Natural killer cell treated with Interleukin-12 subunit alpha and Interleukin-12 subunit beta and Interleukin-15 and Interleukin-18, amount 100 ng/mL, for 72 hours (primary cell): ENCODE measurements at places on chromosomes 1 and 21. TPM values are rescaled to one million over a fixed set of nuclear protein-coding genes. Genes with fewer than 3 reads are reported as not detected.
A peak's percentile ranks its signal among the peaks of the same experiment; 100 is the strongest.

DNA sequence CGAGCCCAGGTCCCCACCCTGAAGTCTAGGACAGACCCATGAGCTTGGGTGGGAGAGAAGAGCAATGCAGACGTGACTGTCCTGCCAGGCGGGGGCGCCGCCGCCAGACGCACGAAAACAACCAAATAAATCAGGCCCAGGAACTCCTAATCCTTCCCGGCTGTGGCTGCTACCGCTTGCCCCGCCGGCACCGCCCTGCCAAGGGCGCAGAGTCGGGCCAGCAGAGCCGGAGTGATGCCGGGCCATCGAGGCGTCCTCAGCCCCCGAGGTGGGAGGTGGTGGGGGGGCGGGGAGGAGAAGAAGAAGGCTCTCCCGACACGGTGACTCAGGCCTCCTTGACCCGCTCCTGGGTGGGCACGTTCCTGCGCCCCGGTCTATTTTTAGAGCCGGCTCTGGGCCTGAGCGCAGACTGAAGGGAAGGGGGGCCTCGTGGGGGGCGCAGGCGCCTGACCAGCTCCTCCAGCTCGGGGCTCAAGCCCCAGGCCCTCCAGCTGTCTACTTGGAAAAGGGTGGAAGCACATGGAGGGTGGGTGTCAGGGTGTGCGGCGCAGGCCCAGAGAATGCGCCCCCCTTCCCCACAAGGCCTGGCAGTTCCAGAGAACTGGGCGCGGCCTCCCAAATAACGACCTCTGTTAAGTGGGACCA is 10.7 kb upstream of the COL16A1 start:
- H3K4me1 ChIP-seq, result peaks cover 27% of the 10 kb centered on the region
- H3K4me3 ChIP-seq, result peak overlapping the region; percentile 55
- peaks cover 35% of the 10 kb centered on the region for H3K27me3 ChIP-seq
- H3K36me3 ChIP-seq, result no peaks in the 10 kb centered on the region

DNA sequence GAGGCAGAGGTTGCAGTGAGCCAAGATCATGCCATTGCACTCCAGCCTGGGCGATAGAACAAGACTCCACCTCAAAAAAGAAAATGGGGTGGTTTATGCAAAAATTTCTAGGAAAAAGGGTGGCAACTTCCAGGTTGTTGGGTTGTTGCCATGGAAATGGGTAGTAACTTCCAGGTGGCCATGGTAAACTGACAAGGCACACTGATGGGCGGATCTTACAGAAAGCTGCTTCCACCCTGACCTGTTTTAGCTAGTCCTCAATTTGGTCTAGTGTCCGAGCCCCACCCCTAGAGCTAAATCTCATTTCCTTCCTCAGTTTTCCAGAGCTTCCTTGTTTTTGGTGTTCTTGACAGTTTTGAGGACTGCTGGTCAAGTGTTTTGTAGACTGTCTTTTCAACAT is 13.6 kb downstream of the KLHDC7A start:
- DNase-seq, result no peak
- no peaks in the 10 kb centered on the region for H3K36me3 ChIP-seq
- no peak overlapping the region for H3K4me3 ChIP-seq
- H3K27ac ChIP-seq, result no peak overlapping the region
- no peaks in the 10 kb centered on the region for H3K4me1 ChIP-seq
- H3K27me3 ChIP-seq, result peaks cover 22% of the 10 kb centered on the region

DNA sequence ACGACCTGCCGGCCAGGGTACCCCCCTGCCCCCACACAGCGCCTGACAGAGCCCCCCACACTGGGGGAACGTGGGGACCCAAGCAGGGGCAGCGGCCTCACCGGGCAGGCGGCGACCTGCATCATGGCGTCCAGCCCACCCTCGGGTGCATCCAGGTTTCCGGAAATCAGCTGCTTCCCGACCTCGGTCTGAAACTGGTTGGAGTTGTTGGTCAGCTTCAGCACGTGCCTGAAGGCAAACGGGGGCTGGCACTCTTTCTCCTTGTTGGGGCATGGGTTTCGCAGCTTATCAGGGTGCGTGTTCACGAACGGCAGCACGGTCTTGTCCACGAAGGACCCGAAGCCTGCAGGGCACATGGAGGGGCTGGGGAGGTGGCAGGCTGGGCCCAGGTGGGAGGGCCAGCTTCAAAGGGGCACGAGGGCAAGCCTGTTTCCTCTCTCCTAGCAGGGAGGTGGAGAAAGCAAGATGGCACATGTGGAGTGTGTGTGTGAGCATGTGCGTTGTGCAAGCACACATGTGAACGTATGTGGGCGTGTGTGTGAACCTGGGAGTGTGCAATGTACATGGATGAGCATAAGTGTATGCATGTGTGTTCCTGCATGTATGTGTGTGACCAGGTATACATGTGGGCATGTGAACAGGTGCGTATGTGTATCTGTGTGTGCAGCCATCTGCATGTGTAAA is 19.2 kb downstream of the ITGB2 start:
- H3K36me3 ChIP-seq, result peaks cover 23% of the 10 kb centered on the region
- peaks cover 28% of the 10 kb centered on the region for H3K4me1 ChIP-seq
- DNase-seq, result no peak
- no peaks in the 10 kb centered on the region for H3K27me3 ChIP-seq

GRCh38 chr1:62377043-62377562 is 57.9 kb upstream of the KANK4 start:
- no peak overlapping the region for H3K4me3 ChIP-seq
- peaks cover 15% of the 10 kb centered on the region for H3K27me3 ChIP-seq
- no peak for DNase-seq
- H3K36me3 ChIP-seq, result no peaks in the 10 kb centered on the region

The RHD gene
- not detected for total RNA-seq
